ENCODE measurements at places on chromosomes 6 and 20.

DNA sequence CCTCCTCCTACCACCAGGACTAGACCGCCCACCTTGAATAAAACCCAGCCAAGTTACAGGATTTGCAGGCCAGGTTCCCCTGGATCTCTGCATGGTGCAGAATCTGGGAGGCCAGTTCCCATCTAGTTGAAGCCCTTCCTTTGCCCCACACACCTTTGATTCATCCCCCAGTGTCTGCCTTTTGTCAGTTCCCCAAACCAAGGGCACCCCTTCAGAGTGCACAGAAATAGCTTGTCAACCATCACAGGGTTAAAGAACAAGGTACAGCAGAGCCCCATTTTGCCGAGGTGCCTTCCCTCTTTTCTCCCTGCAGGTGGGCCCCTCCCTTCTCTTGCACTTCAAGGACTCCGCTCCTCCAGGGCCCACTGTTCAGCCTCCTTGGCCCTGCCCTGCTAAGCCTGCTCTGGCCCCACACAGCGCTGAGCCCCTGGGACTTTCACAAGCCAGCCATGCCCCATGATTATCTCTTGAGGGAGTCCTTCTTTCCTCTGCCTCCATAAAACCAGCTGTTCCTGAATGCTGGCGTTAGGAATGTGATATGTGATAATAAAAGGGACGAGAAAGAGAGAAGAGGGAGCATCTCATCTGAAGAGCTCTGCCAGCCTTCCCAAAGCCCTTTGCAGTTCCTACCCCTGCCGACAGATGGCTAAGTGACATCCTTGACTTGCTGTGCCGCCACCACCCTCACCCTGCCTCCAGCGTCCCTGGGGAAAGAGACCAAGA, 280.3 kb downstream of the CDC5L start:
- DNase-seq: no peak

DNA sequence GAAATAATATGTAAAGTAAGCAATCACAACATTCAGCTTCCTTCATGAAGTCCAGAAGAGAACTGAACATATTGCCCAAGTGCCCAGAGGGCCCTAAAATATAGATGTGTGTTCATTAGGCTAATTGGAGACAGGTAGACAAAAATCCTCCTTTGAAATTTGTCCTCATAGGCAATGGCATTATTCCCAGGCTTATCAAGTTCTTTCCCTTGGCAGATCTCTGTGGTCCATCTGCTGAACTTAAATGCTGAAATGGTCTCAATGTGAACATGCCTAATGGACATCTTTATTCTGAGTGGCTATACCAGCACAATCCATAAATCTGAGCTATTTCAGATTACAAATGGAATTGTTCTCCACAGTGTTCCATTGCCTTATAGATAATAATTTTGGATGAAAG, 79.0 kb upstream of the BMP5 start:
- no peak for DNase-seq

DNA sequence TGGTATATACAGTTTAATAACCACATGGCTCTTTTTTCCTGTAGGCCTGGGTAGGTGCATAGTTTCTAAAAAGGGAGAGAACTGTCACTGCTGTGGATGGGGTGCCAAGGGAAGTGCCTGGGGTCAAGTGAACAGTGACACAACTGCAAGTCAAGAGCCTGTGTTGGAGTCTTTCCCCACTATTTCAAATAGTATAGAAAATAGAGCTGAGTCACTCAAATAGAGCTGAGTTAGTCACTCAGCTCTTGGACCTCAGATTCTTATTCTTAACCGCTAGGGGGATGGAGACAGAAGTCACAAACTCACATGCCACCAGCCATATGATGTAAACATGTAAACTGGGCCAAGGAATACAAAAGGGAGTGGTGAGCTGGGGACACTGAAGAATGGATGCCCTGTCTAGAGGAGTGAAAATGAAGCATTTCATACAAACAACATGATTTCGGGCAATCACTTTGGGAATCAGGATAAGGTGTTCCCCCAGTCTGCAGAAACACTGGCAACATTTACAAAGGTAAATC, 2.1 kb downstream of the NQO2 start:
- no peak for DNase-seq

GRCh38 chr6:75171567-75171966, 34.3 kb downstream of the COL12A1 start:
- no peak for DNase-seq

GRCh38 chr6:106509420-106510089, 119.7 kb downstream of the RTN4IP1 start:
- no peak for DNase-seq

- DNase-seq: no peak
Measured at GRCh38 chr6:71248306-71248765, 40.3 kb upstream of the OGFRL1 start.

DNA sequence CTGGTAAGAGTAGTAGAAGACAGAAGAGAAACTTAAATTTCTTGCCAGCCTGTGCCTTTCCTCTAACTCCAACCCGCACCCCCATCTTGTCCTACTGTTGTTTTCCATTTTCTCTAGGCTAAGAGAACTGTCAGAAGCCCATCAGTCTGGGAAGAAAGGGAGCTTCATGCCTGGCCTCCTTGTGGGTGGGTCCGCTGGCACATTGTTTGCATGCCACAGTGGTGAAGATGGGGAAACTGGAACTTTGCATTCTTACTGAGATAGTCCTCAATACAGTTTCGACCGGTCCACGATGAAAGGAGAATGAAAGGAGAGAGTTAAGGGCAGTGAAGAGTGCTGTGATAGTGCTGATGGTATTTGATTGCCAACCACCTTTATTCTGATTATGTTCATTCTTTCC, 103.1 kb downstream of the TCP11 start:
- no peak for DNase-seq

GRCh38 chr6:159646733-159647132, 46.3 kb downstream of the SOD2 start:
- no peak for DNase-seq

GRCh38 chr20:38143646-38144554, 21.2 kb downstream of the TGM2 start:
- peak; percentile 46 for DNase-seq

- no peak for DNase-seq
Measured at GRCh38 chr20:48585061-48585870, 242.5 kb downstream of the PREX1 start.

DNA sequence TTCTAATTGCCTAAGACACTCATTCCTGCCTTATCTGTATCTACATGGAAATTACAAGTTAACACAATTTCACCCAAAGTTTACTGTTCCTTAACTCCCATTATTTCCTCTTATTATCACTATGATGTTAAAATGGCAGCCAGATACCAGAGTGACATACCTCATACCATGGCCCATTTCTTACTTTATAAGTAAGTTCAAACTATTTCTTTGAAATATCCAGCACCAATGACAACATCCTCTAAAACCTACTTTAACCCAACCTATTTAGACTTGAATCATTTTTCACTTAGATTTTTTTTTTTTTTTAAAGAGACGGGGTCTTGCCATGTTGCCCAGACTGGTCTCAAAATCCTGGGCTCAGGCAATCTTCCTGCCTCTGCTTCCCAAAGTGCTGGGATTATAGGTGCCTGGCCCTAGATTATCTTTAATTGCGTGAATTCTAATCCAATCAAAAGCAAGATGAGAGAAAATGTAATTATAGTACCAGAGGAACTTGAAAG, 10.0 kb downstream of the REV3L start:
- no peak for DNase-seq

- no peak for DNase-seq
Measured at GRCh38 chr6:145247692-145248419, 487.5 kb downstream of the EPM2A start.

GRCh38 chr6:159934181-159934580, 34.7 kb upstream of the IGF2R start:
- DNase-seq: no peak

- no peak for DNase-seq
Measured at GRCh38 chr6:101402622-101403031, 9.1 kb downstream of the GRIK2 start.

- no peak for DNase-seq
Measured at GRCh38 chr6:137625808-137626207, 131.6 kb upstream of the OLIG3 start.

- DNase-seq: no peak
Measured at GRCh38 chr6:79240509-79240908, 6.0 kb upstream of the HMGN3 start.

- DNase-seq: no peak
Measured at GRCh38 chr6:162262466-162263196, 464.9 kb downstream of the PRKN start.

GRCh38 chr6:137570393-137570792, 76.2 kb upstream of the OLIG3 start:
- DNase-seq: no peak

- no peak for DNase-seq
Measured at GRCh38 chr6:44731485-44732095, 344.1 kb downstream of the CDC5L start.

GRCh38 chr6:32386040-32386439, 14.3 kb upstream of the TSBP1 start:
- DNase-seq: no peak

DNA sequence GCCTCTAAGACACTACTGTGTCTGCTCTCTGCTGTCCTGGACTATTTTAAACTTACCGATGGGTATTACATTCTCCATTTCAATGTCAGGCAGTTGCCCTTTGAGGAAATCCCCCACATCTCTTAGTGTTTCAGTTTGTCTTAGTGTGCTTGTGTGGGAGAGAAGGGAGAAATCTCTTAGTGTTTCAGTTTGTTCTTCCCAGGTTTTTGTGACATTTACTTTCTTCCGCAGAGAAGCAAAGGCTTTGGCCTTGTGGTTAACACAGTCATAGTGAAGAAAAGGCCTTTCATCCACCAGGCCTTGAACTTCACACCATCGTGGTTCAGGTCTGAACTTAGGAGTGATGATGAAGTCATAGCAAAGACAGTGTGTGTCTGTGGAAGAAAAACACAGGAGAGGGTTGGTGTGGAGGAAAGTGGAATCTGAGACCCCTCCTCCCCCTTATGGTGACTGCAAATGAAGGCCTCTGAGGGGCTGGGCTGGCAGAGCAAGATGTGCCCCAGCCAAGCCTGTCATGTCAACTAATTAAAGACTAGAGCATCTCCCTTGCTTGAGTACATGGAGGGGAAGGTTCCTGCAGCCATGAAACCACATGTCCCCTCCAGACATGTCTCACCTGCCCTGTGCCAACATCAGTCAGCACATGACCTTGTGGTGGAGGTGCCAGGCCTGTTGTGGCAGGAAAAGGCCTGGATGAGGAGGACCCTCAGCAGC, 23.9 kb downstream of the RAET1L start:
- DNase-seq: no peak

GRCh38 chr20:46206992-46207549, 89.0 kb downstream of the CD40 start:
- DNase-seq: no peak

DNA sequence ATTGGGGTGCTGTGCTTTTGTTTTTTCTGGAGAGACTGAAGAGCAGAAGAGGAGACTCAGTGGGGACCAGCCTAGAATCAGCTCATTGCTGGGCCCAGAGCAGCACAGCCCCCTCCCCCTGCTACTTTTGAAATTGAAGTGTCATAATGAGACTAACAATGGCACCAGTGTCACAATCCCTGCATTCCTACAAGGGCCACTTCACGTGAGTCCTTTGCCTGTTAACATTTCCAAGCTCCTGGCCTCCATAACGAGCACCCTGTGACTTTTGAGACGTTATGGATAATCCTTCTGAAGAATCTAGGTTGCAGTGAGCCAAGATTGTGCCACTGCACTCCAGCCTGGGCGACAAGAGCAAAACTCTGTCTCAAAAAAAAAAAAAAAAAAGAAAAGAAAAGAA, 41.7 kb downstream of the CNBD2 start:
- DNase-seq: no peak

DNA sequence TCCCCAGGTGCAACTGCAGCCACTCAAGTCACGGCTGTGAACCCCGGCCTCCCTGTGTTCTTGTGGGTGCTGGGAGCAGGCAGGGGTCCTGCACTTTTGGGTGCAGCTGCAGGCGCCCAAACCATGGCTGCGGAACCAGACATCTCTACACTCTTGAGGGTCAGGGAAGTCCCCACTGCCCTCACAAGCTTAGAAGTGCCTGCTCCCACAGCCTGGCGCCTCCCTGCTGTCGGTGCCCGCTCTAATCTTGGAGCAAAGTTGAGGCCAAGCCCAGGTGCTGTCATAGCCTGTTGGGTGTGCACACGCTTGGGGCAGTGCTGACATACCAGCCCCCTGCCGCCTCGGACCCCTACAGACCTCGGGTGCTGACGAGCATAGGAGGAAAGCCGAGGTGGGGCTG, 6.2 kb downstream of the DEFB132 start:
- DNase-seq: no peak

DNA sequence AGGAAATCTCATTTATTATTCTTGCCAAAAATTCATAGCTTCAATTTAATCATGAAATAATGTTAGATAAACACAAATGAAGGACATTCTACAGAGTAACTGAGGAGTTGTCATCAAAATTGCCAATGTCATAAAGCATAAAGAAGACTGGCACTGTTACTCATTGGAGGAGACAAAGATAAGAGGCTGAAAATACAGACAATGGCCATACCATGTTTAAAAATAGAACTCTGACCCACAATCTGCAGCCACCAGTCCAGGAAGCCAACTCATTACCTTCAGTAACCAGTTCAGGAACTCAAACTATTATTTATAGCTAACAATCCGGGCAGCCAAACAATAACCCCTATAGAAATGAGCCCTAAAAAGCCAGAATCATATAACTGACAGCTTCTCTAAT, 795.6 kb downstream of the TENT5A start:
- DNase-seq: no peak

DNA sequence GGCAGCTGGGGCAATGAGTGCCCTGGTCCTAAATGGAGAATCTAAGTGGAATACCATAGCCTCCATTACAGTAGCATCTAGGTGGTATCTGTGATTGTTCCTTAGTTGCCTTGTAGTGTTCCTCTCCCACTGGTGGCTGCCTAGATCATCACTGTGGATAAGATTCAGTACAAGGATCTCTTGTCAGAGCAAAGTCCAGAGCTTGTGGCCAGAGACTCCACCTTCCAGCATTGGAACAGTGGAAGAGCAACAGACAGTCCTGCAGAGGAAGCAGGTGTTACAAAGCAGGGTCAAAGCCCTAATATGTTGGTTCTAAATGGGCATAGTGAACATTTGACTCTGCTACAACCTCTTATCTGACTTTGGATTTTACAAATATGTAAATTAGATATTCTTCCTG, 194.1 kb upstream of the GRIK2 start:
- DNase-seq: no peak

DNA sequence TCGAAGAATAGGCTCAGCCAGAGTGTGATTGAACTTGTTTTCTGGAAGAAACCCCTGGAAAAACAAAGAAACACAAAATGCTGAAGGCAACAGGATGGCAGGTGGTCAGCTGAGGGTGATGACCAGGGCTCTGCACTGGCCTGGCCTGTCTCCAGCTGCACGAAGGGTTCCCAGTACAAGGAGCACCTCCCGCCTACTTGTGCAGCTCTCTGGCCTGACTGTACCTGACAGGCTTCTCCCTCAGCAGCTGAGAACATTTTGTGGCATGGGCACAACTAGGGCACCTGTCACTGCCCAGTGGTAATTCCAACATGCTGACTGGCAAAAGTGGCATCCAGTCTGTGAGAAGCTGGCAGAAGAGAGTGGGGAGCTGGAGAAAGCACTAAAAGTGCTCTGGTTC, 38.8 kb upstream of the EMILIN3 start:
- no peak for DNase-seq

GRCh38 chr6:56380476-56380875, 133.1 kb upstream of the COL21A1 start:
- DNase-seq: no peak

GRCh38 chr6:29567991-29568390, 8.5 kb upstream of the UBD start:
- no peak for DNase-seq

Measured in frontal cortex (tissue), 4 donors.